ENCODE measurements at places on chromosomes 12 and 14.

DNA sequence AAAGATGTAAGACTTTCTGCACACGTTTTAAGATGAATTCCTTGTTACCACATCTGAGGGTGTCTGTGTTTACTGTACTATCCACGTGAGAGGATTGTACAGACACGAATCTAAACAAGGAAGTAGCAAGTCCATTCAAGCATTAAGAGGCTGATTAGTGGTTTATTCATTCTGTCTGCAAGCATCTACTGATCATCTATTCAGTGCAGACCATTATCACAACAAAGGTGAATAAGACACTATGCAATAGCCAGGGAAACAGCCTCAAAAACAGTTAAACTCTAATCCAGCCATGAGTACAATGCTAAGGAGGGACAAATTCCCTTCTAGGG, 111.6 kb upstream of the PZP start:
- no peak for DNase-seq

DNA sequence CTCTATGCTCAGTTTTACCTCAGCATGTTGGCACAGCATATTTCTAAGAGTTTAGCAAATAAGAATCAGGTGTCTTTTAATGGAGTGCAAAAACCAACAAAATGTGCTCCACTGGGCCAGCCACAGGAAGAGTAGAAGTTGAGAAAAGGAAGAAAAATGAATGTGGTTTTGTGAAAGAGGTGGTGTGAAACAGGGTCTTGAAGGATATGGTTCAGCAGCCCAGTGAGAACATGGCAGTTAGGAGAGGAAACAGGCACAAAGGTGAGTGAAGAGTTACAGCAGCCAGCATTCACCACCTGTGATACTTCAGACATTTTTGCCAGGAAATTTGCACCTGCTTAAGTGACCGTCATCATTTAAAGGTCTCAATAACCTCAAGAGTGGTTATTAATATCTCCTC, 2.4 kb downstream of the STAB2 start:
- DNase-seq: no peak

- no peak for DNase-seq
Observed at GRCh38 chr14:86640288-86640687, 1110.3 kb downstream of the FLRT2 start.

- no peak for DNase-seq
Observed at GRCh38 chr12:20696181-20696905, 1.2 kb downstream of the SLCO1C1 start.

DNA sequence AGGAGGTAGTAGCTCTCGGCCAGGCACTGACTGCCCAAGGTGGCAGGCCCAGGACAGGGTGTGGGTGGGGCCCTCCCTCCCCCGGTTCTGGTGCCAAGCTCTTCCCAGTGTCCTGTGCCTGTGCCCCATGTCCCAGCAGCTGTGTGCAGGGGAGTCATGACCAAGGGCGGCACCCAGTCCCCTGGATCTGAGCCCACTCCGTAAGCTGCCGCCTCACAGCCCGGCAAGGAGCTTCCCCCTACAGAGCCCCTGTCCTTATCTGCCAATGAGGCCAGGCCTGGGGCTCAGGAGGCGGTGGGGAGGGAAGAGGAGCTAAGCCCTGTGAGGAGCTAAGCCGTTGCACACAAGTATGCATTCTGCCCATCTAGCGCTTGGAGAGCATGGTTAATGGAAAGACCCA, 5.6 kb upstream of the C14orf180 start:
- DNase-seq: no peak

- peak; percentile 87 for DNase-seq
Observed at GRCh38 chr12:92649511-92650227, 53.1 kb upstream of the PLEKHG7 start.

DNA sequence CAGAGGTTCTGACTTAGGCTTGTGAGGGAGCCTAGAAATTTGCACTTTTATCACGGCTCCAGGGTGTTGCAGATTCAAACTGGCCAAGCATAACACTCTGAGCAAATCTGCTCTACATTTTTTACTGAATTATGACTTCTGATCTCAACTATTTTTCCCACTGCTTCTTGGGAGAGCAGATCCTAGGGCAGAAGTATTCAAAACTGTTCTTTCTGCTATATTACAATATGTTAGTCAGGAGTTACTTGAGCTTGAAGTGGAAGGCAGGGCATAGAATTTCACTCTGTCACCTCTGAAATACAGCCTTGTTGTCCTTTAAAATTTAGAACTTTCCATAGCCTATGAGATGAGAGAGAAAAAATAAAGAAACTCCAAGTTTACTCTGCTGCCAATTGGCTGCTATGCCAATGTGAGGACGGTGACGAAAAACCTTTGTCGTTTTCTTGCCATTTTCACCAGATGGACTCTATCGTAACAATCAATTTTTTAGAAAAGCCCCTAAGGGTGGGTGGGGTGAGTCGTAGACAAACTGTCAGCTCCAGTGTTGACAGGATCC, 16.4 kb upstream of the KERA start:
- DNase-seq: peak; percentile 32

DNA sequence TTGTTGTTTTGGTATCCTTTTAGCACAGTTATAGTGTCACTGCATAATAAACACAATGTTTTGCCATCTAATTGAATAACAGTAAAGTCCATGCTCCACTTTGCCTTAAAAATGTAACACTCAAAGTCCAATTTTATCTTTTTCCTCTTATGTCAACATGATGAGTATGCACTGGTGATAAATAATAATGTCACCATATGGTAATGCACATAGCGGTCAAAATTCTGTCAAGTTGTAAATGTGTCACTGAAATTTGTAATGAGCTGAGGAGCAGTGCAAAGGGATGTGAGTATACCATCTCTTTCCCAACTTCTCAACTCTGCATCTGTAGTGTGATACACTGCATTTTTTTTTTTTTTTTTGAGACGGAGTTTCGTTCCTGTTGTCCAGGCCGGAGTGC, 65.7 kb downstream of the EML5 start:
- no peak for DNase-seq

DNA sequence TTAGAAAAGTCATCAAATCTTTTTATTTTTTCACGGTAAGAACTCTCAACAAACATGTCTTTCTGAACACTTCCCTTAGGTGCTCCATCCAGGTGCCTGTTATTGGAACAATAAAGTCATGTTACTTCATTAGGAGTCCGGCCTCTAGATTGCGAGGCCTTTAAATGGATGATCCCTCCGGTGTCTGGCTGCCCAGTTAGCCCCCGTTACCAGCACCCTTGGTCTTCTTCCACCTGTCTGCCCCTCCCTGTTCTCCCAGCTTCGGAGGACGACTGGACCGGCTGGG, 593 bp upstream of the PA2G4 start:
- DNase-seq: no peak
